ENCODE measurements at places on chromosomes 6 and 20.
A peak's percentile ranks its signal among the peaks of the same experiment; 100 is the strongest.

GRCh38 chr6:143107911-143108761, 47.4 kb downstream of the AIG1 start:
- DNase-seq = no peak

- no peak for DNase-seq
Measured at GRCh38 chr6:52649536-52650160, 21.3 kb upstream of the TMEM14A start.

DNA sequence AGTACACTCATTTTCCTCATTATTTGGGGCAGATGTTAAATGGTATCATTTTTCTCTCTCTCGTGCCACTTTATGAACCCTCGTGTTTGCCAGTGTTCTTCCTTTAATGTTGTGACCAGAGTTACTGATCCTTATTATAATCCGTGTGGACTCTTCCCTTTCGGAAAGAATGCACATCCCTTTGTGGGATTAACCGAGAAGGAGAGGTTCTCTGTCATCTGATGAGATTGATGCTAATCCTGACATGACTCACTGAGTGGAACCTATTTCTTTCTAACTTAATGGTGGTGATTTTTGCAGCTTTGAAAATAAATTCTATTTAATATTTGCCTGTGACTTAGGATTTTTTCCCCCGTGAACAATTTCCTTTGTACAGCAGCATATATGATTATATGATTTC, 300.0 kb upstream of the MAN1A1 start:
- no peak for DNase-seq

- peak; percentile 19 for DNase-seq
Measured at GRCh38 chr6:32796848-32797776, 19.7 kb downstream of the HLA-DOB start.

GRCh38 chr20:25565578-25566157, 19.7 kb downstream of the NINL start:
- DNase-seq = no peak

GRCh38 chr20:14556206-14556605, 218.8 kb upstream of the FLRT3 start:
- no peak for DNase-seq

GRCh38 chr6:34414999-34415858, 10.6 kb downstream of the RPS10 start:
- no peak for DNase-seq

- DNase-seq = peak; percentile 46
Measured at GRCh38 chr20:4026093-4026601, 10.8 kb upstream of the RNF24 start.

DNA sequence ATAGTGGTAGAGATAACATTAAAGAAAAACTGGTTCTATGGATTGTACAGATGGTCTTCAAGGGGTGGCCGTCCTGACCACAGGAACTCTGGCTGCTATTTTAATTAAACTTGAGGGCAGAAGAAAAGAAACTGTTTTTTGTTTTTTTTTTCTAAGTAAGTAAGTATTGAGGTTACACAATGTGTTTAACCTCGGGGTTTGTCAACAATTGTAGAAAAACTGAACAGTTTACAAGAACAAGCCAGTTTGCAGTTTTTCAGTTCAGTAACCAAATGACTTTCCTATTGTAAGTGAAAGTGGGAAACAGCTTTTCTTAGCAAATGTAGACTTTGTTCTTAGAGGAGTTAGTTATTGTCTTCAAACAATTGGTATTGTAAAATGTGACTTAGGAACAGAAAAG, 77.0 kb downstream of the PLCB1 start:
- DNase-seq = no peak

- DNase-seq = no peak
Measured at GRCh38 chr20:44976698-44977097, 10.4 kb downstream of the STK4 start.

DNA sequence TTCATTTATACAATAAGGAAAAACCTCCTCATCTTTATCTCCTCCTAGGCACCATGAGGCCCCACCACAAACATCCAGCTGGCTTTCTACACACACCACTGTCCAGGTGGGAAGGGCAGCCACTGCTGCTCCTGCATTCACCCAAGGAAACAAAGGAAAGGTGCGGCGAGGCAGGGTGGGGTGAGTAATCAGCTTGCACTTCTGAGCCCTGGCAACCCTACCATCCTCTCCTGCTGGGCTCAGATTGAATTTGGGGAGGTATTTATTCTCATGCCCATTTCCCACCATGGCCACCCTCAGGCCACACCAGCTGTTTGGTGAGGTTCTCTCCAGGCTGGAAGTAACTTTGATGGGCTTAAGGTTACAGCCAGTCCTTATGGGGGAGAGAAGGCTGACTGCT, 31.2 kb upstream of the SPDEF start:
- no peak for DNase-seq

- no peak for DNase-seq
Measured at GRCh38 chr6:31479933-31480535, 17.9 kb upstream of the MICB start.

DNA sequence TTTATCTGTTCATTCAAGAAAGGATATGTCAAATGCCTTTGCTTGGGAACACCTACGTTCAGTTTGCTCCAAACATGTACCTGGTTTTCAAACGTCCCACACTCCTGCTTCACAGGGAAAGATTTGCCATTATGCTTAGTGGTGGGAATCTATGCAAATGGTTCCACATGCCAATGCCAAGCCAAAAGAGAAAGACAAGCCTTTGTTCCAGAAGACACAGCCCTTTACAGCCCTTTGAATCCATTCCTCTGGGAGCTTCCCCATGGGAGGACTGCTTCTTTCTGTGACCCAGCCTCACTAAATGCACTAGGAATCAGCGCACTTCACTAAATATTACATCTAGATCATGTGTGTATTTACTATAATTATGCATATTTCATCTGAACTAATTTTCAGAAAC, 619.5 kb downstream of the PRKN start:
- DNase-seq = no peak

- no peak for DNase-seq
Measured at GRCh38 chr6:48611332-48611731, 500.3 kb upstream of the PTCHD4 start.

DNA sequence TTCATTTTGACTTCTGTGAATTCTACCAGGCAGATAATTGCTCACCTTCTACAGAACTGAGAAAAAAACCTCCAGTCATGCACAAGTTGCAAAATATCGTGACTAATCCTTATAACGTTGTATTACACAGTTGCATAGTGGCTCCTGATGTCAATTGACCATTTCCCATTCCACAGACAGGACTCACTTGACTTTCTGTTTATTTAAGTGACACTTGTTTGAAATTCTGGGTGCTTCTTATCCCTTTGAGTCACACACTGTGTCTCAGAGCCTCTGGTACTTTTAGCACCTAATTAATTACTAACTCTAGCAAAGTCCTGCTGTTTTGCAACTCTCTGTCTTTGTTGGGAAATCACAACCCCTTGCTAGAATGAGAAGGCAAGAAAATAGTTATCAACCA, 16.2 kb upstream of the RSPO3 start:
- DNase-seq = no peak

GRCh38 chr6:29908710-29909109, 33.6 kb upstream of the HLA-A start:
- DNase-seq = no peak

DNA sequence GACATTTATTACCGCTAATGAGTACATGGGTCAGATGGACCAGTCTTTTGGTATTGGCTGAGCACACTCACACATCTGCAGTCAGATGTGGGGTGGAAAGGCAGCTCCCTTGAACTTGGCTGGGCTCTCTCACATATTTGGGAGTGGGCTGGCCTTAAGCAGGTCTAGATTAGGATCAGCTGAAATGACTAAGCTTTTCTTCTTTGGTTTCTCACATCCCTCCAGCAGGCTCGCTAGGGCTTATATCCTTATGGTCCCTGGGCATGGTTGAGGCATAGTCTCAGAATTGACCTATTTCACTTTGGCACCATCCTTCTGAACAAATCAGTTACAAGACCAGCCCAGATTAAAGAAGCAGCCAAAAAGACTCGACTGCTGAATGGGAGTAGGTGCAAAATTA, 14.4 kb upstream of the PLCB1 start:
- DNase-seq = no peak

DNA sequence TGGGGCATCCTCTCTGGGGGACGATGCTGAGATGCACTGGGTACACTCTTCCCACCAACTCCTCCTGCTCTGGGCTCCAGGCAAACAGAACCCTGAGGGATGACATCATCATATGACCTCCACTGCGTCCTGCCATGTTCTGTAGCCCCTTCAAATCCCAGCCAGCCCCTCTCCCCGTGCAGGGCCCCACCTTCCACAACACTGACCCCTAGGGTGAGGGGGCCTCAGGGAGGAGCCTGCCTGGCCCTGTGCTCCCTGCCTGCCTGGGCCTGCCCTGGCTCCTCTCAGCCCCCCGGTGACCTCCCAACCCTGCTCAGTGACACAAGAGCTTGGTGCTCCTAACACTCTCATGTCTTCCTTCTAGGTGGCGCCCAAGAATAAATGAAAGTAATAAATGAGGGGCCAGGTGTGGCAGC, 9.6 kb upstream of the SPDEF start:
- DNase-seq = no peak

DNA sequence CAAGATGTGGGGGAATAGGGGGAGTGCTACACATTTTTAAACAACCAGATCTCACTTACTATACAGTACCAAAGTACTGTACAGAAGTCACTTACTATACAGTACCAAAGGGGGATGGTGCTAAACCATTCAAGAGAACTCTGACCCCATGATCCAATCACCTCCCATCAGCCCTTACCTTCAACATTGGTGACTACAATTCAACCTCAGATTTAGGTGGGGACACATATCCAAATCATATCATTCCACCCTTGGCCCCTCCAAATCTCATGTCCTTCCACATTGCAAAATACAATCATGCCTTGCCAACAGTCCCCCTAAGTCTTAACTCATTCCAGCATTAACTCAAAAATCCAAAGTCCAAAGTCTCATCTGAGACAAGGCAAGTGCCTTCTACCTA, 49.9 kb upstream of the CD2AP start:
- DNase-seq = no peak

- DNase-seq = no peak
Measured at GRCh38 chr6:72559555-72559954, 62.3 kb upstream of the KCNQ5 start.

DNA sequence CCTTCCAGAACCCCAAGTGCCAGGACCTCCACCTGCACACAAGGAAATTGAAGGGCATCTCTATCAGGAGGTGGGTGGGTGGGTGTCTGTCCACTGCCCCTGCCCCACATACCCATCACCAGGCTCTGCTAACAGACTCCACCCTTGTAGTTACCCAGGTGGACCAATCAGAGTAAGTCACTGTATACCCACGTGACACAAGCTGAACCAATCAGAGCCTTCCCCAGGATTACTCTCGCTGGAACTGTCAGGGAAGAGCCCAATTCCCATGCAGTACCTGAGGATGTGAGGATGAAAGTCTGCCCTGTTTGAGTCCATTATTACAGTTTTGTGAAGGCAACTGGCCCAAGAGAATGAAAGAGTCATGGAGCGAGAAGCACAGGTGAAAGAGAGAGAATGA, 4.2 kb downstream of the OCSTAMP start:
- DNase-seq = no peak

GRCh38 chr20:57685146-57685758, 24.6 kb downstream of the PMEPA1 start:
- no peak for DNase-seq

DNA sequence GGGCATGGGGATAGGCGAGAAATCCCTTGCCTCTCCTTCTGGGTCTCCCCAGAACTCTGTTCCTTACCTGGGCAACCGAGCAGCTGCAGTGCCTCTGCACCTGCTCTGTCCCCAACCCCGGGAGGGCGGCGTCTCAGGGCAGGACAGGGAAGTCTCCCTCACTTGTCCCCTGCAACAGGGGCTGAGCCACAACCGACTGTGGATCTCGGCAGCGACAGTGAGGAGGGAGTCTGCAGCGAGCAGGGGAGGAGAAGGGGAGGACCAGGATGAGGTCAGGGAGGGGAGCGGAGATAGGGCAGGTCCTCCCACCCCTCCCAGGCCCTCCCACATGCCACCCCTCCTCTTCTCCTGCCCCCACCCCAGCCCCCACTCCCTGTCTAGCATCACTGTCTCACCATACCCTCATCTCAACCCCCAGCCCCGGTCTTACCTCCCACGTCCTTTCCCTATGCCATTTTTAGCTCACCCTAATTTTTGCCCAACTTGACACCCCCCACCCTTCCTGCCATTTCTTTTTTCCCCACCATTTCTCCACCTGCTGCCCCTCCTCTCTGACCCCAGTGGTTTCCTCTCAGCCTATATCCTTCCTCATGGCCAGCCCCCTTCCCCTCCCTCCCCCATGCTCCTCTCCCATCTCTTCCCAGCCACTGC, at the start of gene TNXB:
TNXB (minus strand) TSS at position 225 of the 651 bp plus-strand sequence. CDS start 11,140 bp downstream, outside the sequence.
- DNase-seq = no peak
